ENCODE measurements at places on chromosomes 2 and 18.
A peak's percentile ranks its signal among the peaks of the same experiment; 100 is the strongest.

DNA sequence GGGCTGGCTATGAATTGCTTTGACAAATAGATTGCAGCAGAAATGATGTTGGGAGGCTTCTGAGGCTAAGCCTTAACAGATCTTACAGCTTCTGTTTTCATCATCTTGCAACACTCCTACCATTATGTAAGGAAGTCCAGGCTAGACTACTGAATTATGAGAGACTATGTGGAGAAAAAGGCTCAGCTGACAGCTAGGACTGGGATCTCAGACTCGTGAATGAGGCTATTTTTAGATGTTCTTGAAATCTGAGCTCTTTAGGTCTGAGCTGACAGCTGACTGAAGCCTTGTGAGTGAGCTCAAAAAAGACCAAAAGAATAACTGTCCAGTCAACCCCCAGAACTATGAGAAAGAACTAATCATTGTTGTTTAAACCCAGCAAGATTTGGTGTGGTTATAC, 70.3 kb downstream of the VWC2L start:
- DNase-seq: peak; percentile 75

GRCh38 chr2:240432430-240432819, 3.0 kb upstream of the GPC1 start:
- DNase-seq: no peak

DNA sequence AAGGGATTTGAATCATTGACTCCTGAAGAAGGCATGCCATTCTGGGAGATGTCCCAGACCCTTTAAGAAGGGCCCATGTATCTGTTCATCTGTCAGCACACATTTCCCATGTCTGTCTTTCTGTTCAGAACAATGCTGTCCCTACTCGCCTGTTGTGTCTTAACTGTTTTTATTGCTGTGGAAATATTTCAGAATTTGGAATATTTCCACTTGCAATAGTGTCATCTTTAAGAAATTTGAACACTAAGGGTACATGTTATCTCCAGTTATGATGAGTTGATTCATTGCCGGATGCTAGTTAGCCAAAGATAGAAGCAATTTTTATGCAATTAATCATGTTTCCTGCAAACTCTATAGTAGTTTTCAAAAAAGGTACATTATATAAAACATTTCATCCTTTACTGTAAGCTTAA, 36.9 kb upstream of the NT5C1B start:
- no peak for DNase-seq

DNA sequence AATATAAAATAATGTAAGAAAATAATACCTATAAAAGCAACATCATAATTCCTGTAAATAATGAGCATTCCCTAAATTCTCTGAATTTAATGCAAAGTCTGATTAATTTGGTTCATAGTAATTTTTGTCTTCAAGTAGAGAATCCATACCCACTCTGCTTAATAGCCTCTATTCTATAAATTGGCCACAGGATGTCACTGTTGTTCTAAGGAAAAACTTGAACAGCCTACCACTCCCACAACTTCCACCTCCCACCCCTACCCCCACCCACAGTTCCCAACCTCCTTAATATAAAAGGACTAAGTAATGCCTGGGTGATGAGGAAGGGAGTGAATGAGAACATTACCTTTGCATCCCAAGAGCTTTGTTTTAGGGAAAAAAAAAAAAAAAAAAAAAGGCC, 27.2 kb upstream of the BBS5 start:
- peak; percentile 30 for DNase-seq

GRCh38 chr18:8816816-8817215, 111.5 kb downstream of the MTCL1 start:
- DNase-seq: no peak

- DNase-seq: no peak
Measured at GRCh38 chr2:119837759-119838158, 78.0 kb downstream of the PTPN4 start.

DNA sequence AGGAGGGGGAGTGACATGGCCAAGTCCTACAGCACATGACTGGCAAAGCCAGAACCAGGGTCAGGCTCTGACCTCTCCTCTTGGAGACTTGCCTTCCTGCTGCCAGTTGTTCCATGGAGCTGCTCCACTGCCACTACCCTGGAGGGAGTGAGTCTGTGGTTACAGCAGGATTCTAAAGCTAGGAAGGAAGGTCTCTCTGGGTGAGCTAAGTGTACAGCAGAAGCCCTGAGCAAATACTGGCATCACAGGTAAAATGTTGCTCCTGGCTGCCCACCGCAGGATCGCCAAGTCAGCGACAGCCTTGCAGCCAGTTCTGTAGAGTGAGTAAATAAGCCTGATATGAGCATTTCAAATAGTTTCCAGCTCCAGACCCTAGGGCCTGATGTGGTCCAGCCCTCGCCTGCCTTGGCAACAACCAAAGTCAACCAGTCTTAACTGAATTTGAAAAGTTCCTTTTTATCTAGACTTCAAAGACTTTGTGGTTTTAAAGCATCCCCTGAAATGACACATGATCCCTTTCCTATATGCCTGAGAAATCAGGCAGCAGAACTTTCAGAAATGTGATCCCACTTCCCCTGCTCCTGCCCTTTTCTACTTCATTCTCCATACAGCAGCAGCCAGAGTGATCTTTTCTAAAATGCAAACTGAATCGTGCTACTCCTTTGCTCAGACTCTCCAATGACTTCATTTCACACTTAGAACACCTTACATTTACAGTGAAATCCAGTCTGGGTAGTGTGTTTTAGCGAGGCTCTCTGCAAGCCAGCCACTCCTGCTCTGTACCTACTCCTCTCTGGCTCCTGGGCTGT, 114.3 kb downstream of the MGAT5 start:
- DNase-seq: no peak

- DNase-seq: no peak
Measured at GRCh38 chr2:190858817-190859216, 21.8 kb upstream of the GLS start.

DNA sequence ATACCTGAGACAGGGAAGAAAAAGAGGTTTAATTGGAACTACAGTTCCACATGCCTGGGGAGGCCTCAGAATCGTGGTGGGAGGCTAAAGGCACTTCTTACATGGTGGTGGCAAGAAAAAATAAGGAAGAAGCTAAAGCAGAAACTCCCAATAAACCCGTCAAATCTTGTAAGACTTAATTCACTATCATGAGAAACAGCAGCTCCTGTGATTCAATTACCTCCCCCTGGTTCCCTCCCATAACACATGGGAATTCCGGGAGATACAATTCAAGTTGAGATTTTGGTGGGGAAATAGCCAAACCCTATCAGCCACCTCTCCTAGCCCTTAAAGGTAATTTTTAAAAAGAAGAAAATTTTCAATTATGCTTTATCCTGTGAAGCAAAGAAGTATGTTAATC, 728.8 kb downstream of the RNF144A start:
- no peak for DNase-seq

GRCh38 chr2:9199716-9200632, 6.6 kb upstream of the ASAP2 start:
- no peak for DNase-seq

DNA sequence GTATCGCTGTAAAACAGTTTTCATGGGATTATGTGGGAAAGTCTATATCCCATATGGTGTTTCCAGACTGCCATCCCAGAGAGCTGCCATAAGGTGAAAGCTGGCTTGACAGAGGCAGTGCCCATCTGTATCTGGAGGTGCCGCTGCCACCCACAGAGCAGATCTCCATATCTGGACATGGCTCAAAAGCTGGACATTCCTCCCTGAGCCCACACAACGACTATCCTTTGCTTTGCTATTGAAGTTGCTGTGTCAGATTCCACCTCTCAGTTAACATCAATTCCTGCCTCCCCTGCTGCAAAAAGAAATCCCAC, 55.2 kb downstream of the RND3 start:
- no peak for DNase-seq

DNA sequence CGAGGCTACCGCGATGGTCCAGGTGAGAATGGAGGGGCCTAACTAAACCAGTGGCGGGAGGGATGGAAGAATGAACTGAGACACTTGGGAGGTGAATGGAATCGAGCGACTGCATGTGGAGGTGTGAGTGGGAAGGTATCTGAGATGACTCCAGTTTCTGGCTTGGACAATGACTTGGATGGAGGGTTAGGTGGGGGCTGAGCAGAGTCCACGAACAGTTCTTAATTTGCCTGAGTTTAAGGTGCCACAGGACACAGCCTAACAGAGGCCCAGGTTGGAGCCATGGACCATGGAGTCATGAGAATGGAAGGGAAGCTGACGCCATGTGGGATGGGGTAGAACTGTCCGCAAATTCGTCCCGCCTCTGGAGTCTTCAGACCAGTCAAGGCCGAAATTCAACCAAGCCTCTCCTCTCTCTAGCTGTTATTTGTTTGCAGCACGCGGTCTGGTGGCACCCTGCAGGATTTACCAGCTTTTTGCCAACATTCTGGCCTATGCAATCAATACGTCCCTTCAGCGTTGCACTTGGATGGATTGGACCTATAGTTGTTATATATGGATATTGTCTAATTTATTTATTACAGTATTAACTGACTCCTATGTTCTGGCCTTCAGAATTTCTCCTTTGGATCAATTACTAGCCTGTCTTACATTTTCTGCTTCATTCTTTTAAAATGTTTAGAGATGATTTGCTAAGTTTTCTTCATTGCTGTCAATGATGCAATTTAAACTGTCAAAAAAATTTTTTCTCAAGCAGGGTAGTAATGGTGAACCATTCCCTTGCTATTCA, 940 bp upstream of the BOLA3 start:
- DNase-seq: no peak

DNA sequence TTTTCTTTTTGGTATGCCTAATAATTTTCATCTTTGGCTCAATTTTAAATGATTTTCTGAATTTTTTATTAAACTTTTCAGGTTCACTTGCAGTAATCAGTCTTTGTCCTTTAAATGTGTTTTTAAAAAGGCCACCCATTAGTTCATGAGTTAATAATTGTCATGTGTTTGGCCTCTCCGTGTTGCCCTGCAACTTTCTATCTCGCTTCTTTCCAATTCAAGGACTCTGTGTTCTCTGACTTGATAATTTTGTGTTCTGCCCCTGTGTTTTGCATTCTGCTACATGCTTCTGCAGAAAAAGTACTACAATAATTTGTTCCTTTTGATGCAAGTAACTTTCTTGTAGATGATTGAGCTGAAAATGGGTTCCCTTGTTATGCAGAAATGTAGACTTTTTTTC, 921.4 kb upstream of the LRATD1 start:
- no peak for DNase-seq

DNA sequence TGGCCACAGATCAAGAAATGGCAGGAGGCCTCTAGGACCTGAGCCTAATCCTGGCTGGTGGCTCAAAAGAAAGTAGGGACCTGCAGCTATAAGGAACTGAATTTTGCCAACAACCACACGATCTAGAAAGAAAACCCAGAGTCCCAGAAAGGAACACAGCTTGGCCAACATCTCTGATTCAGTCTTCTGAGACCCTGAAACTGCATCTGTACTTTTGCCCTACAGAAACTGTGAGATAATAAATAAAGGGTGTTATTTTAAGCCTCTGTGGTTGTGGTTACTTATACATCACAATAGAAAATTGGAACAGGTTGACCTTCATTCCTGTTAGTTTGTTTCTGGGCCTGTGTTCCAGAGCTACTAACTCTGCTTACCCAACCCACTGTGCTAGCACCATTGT, 356.8 kb upstream of the ST6GAL2 start:
- DNase-seq: no peak
